ENCODE measurements at places on chromosomes 12 and 14.

GRCh38 chr14:99729991-99730875, 46.1 kb downstream of the CYP46A1 start:
- peak; percentile 42 for DNase-seq

DNA sequence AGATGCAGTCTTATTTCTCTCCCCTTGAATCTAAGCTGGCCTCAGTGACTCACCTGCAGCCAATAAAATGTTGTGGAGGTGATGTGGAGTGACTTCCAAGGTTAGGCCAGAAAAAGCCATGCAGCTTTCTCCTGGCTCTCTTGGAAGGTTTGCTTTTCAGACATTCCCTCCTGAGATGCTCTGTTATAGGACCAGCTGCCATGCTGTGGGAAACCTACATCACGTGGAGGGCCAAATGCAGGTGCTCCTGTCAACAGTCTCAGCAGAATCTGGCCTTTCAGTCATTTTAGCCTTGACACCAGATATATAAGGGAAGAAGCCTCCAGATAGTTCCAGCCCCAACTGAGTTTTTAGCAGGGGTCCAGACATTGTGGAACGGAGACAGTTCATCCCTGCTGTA, 38.1 kb upstream of the DACT1 start:
- no peak for DNase-seq

DNA sequence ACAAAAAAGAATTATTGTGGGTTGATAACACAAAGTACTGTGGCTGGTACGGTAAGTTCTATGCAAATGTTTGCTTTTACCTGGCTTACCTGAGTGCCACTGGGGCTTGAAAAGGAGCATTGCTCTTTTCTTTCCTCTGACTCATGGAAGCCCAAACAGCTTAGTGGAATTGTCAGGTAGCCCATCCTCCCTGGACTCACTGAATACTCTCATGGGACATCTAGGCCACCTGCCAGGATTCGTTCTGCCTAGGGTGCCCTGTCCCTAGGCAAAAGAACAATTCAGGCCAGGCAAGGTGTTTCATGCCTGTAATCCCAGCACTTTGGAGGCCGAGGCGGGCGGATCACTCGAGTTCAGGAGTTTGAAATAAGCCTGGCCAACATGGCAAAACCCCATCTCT, 22.5 kb upstream of the YAF2 start:
- no peak for DNase-seq

GRCh38 chr12:2539938-2540337, 254.8 kb upstream of the FKBP4 start:
- DNase-seq: no peak

DNA sequence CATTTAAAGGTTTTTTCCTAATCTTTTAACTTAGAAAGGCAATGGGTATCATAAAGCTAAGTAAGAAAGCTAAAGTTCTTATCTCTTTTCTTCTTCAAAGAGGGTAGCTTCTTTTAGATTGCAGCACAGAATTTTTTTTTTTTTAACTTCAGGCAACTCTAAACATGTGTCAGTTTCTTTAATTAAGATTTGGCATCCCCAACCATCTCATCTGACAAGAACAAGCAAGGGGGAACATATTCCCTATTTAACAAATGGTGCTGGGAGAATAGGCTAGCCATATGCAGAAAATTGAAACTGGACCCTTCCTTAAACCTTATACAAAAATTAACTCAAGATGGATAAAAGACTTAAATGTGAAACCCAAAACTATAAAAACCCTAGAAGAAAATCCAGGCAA, 14.3 kb upstream of the IFNG start:
- no peak for DNase-seq

GRCh38 chr12:80939231-80939950, 1.7 kb upstream of the LIN7A start:
- DNase-seq: no peak

DNA sequence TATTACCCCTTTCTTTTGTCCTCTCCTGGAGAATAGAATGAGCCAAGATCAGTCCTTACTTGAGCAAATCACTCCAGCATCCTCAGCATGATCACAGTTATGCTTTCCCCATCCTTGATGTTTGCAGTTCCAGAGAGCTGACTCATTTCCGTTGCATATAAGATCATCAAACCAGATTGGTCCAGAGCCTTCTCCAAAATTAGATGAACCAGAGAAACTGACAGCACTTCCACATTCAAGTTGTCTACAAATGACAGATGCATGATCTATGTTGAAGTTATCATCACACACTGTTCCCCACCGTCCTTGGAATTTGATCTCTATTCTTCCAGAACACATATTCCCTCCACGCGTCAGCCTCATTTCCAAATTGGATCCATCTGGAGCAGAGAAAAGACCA, 4.8 kb downstream of the CD163 start:
- no peak for DNase-seq

DNA sequence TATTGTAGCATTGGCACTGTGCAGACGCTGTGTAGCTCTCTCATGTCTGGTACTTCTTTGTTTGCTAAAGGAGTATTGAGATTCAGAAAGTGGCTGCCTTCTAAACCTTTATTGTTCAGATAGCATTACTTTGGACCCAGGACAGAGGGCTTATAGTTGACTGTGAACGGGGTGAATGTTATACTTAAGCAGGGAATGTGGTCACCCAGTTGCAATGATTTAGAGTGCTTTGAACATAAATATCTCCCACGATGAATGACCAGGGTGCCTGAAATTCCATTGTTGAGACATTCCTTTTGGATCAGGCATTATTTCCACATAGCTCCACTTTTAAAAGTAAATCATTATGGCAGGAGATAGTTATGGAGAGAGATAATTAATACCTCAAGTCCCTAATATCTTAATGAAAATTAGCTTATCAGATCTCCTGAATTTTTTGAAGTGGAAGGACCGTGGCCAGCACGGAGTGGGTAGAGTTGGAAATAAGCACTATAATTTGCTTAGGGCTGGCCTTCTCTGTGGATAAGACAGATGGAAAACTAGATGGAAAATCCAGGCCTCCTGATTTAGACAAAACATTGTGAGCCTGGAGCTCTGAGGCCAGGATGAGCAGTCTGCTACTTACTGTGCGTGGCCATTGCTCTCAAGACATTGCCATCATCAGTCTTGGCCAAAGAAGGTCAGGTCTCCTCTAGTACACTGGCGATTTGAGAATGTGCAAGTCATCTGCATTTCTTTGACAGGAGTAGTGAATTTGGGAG, 114.5 kb downstream of the ETV6 start:
- DNase-seq: no peak

DNA sequence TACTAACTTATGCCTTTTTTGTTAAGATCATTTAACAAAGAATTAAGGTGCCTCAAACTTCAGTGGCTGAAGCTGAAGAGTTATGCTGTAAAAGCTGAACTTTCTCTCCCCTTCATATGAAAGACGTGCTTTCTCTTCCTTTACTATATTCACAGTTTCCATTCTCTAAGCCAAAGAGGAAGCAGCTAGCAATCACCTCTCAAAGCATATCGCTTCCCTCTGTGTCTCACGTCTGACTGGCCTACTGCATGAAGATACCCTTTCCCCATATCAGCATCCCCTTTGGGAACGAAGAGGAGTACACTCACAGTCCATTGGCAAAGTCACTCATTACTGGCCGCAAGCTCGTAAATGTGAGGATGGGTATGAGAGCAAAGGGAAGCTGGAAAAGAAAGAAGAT, 34.9 kb downstream of the SLC11A2 start:
- DNase-seq: no peak

DNA sequence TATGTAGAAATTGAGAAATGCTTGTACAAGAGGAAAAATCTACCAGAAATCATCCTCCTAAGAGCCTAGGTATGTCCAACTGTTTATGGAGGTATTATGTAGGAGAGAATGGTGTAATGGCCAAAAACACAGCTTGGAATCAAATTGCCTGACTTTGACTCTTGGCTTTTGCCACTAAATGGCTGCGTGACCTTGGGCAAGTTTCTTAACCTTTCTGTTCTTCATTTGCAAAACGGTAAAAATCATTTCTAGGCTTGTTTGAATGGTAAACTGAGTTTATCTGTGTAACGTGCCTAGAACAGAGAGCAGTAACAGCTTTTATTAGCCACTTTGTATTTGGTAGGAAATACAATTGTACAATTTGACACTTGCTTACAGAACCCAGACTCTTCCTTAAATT, 4.9 kb upstream of the GRIP1 start:
- no peak for DNase-seq

DNA sequence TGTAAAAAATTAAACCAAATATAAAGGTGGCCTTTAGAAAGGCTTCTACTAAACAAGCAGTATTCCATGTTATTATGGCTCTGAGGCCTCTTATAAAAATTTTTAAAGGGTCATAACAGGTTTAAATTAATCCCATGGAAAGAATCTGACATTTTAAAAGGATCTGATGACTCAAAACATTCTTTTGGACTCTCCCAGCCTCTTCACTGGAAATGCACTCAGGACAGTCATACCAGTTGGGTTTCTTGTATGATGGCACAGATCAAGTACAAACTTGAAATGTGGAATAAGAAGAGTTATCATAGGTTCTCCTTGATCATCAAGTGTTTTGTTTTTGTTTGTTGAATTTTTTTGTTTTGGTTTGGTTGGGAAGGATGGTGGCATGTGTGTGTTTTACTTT, 50.8 kb downstream of the PPP2R5E start:
- no peak for DNase-seq

GRCh38 chr12:46472893-46473633, 100.5 kb upstream of the SLC38A2 start:
- DNase-seq: no peak

GRCh38 chr12:124437617-124438436, 129.6 kb downstream of the NCOR2 start:
- no peak for DNase-seq

- peak; percentile 7 for DNase-seq
Measured at GRCh38 chr12:54173066-54173726, 15.6 kb downstream of the SMUG1 start.

DNA sequence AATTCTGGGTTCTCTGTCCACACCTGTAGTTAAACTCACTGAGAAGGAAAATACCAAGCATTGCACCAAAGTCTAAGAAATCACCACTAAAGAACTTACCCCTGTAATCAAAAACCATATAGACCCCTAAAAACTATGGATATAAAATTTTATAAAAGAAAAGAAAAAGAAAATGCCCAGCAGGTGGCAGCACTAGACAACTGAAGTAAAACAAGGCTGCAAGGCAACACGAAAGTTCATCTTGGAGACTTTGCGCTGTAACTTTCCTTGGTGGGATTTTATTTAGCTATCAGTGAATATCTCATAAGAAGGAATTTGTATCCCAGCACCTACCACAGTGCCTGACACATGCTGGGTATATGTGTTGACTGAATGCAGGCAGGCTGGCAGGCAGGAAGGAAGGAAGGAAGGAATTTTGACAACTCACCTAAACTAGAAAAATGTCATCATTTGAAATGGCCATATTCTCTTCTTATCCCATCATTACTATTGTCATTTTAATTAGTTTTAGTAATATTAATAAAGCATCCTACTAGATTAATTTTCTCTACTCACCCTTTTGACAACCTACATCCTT, 68.2 kb upstream of the ETV6 start:
- peak; percentile 68 for DNase-seq

GRCh38 chr12:72957454-72957853, 685.3 kb downstream of the TRHDE start:
- DNase-seq: peak; percentile 2

GRCh38 chr12:109680264-109681005, 33.2 kb upstream of the FAM222A start:
- DNase-seq: no peak

DNA sequence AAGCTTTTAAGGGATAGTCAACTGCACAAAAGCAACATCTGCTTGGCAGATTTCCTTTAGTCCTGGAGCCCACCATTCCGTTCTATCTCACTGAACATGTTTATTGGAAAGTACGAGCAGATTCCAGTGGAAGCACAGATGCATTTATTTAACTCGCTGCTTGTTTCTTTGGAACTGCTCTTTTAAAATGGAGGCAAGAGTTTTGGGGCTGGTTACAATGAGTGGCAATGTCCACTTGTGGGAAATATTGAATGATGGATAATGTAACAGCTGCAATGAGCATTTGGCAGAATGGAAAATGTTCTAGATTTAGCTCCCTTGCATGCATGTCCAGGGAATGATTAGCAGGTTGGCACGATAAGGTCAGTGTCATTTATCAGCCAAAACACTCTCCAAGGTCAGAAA, 163.0 kb downstream of the ATP23 start:
- DNase-seq: no peak

DNA sequence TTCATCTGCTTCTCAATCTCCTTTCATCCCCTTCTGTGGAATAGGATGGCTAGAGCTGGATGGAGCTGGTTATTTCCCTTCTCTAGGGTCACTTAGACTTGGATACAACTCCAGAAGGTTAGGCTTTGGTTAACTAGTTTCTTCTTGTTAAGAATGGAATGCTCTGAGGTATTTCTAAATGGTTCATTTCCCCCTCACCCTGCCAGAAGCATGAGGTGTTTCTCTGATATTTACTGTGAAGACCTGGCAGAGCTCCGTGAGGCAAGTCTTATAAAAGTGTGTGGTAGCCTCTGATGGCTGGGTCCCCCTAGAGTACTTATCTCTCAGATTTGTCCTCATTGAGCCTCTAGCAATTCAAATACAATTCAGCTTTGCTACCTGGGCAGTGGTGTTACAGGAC, 207.9 kb downstream of the SLC16A7 start:
- no peak for DNase-seq

GRCh38 chr14:23572524-23572828, 4.9 kb upstream of the AP1G2 start:
- DNase-seq: no peak

- no peak for DNase-seq
Measured at GRCh38 chr12:63876980-63877379, 32.5 kb downstream of the SRGAP1 start.

DNA sequence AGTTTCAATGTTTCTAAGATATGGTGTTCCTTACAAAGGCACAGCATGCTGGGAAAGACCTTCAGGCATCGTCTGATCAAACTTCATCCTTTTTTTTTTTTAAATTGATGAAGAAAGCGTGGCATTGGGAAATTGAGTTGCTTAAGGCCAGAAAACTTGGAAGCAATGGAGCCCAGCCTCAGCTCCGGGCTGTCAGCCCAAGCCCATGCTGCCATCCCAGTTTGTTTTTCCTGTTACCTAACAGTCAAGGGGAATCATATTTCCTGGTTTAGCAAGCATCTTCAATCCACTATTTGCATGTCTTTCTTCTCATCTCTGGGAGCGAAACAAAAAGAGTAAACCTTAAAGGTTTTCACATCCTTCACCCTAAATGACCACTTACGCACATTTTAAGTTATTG, 200.2 kb downstream of the CHST11 start:
- no peak for DNase-seq

DNA sequence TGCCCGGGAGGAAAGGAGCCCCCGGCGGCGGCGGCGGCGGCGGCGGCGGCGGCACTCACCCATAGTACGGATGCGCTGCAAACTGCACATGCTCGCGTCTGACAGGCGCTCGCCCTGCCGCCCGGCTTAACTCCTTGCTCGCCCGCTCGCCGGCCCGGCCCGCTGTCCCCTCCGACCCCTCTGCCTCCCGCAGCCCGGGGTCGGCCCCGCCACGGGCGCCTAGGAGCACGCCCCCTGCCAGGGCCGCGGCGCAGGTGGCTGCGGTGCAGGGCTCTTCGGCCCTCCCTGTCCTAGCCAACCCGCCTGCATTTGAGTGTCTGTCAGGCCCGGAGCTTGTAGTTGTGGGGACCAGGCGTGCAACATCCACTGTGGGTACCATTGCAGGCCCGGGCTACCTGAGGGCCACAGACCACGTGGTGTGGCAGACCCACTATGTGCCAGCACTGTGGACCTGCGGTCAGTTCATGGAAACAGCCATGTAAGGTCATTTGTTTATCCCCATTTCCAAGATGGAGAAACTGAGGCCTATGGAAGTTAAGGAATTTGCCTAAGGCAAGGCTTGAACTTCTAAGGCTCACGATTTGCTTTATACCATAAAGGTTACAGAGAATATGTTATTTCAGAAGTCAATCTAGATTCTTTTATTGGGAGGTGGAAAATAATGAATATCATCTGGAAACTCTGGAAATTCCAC, 17.6 kb upstream of the PLEKHH1 start:
- no peak for DNase-seq

Data from T-helper 2 cell (primary cell).